Fibroblast of skin of left biceps (primary cell): ENCODE measurements at places on chromosomes 1 and 21.

DNA sequence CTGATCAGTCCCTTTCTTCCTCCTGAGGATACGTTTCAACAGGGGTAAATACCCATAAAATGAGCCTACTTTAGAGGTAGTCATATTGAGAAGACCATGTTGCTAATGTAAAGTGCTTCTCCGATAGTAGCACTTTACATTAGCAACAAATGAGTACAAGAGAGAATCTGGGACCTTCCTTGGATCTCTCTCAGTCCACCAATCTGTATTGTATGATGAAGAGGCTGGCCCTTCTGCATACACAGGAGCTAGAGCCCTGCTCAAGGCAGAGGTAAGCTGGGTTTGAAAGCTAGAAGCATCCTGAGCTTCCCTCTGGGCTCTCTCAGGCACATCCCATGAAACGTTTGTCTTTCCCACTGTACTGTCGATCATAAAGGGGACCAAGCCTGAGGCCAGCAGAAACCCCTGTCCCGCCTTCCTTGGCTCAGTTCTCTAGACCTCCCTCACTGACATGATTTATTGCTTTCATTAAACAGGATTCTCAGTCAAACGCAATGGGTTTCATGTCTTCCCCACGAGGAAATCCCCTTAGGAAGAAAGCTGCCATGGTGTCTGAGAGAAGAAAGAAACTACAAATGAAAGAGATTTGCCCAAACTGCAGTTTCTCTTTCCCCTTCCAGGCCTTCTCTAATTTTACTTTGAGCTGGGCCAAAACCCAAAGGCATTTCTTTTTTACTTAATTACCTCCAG lies 62.8 kb upstream of the BCAR3 start:
- no peak for DNase-seq

GRCh38 chr1:24101796-24102586 lies 9.9 kb downstream of the MYOM3 start:
- no peak for DNase-seq

DNA sequence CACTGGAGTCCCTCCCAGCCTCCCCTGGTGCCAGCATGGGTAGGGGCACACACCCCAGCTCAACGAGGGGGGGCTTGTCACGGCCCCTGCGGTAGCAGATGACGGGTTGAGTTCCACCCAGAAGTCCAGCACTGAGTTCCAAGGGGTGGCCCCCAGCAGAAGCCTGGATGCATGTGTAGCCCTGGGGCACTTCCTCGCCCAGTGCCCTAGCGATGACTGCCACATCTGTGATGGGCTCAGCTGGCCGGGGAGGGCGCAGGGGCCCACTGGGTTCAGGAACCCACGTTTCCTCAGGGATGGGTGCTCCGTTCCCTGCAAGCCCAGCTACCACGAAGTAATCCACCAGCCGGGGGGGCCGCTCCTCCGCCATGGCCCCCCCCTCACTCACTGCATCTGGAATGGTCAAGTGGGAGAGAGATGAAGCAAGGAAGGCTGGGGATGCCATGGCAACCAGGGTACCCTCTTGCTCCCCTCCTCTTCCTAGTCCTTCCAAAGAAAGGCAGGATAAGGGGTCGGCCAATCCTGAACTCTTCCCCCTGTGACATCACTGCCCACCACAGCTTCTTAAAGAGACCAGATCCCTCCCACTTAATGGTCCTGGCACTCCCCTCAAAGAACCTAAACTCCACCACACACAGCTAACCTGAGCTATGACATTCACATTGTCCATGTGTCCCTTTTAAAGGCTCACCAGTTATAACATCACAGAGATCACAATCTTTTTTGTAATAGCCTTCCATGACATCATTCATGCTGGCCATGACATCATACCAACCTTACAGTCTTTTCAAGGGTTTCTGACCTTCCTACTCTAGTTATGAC lies 2.3 kb downstream of the DENND4B start:
- DNase-seq, result no peak

- DNase-seq, result no peak
Observed at GRCh38 chr1:192357924-192358323, 41.1 kb downstream of the RGS21 start.

DNA sequence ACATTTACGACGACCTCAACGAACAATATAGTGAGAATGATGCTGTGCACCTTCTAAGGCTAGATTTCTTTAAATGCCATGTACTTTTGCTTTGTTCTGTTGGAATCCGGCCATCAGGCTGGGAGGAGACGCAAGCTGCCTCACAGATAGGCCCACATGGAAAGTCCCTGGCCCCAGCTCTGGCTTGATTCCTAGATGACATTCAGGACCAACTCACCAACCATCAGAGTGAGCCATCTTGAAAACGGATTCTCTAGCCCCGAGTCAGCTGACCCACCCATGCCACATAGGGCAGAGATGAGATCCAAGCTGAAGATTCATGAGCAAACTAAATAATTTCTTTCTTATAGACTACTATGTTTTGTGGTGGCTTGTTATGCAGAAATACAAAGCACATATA lies 164.4 kb downstream of the ZNF281 start:
- no peak for DNase-seq
